ENCODE measurements at places on chromosomes 5 and 9.

GRCh38 chr5:96381526-96381925, 51.5 kb downstream of the PCSK1 start:
- no peak for DNase-seq

GRCh38 chr9:37406603-37407401, 15.7 kb upstream of the GRHPR start:
- DNase-seq: no peak

DNA sequence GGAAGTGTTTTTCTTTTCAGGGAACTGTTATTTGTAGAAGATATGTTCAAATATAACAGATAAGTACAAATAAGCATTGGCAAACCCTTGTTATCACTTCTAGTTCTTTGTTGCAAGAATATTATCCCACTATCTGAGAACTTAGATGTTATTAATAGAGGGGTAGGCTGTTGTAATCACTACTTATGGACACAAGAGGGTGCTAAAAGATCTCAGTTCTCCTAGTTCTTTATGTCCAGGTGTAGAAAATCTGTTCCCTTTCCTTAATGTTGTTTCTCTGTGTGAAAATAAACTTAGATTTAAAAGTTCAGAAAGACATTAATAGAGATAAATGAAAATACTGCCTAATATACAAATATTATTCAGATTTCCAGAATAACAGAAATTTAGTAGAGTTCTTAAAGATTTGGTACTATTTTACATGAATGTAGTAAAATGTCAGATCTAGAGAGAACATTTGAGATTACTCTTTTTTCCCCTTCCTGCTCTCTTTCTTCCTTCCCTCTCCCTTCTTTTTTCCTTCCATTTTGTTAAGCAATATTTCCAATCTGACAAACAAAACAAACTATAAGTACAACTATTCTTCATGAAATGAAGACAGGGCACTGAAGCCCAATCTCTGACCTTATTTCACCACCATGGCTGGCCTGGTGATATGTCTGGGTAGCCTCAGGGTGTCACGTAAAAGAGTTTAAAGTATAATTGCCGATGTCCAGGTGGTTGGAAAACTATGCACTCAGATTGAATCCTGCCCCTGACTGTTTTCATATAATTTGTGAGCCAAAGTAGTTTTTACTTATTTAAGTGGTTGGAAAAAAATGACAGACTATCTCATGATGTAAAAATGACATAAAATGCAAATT, 43.6 kb upstream of the C5orf46 start:
- no peak for DNase-seq

DNA sequence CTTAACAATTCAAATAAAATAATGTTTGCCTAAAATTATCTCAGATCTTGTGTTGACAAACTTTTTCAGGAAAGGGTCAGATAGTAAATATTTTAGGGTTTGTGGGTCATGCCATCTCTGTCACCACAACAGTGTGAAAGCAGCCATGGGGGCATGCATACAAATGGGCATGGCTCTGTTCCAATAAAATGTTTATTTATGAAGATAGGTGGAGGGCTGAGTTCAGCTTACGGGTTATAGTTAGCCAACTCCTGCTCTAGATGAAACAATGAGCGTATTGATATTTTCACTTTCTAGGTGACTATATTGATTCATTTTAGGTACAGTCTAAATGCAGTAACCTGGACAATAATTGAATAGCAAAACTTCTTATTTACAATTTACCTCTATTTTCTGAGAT, 533.8 kb upstream of the CLINT1 start:
- no peak for DNase-seq

DNA sequence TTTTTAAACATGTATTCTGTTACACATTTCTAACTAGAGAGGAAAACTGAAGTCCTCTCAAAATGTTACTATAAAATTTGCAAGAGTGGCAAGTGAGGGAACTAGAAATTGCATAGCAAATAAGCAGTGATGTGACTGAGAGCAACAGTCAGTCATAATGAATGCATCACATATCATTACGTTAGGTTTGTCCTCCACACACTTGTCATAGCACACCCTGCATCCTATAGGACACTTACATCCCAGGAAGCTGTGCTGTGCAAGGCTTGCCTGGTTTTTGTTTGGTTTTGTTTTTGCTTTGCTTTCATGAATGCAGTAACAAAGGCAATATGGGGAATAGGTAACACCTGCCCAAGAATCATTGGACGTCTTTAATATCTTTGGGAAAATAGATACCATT, 10.8 kb downstream of the NFIB start:
- no peak for DNase-seq

GRCh38 chr5:64509828-64510227, 4.0 kb downstream of the RGS7BP start:
- DNase-seq: no peak

GRCh38 chr9:5364294-5365024, 24.8 kb upstream of the RLN1 start:
- DNase-seq: no peak

DNA sequence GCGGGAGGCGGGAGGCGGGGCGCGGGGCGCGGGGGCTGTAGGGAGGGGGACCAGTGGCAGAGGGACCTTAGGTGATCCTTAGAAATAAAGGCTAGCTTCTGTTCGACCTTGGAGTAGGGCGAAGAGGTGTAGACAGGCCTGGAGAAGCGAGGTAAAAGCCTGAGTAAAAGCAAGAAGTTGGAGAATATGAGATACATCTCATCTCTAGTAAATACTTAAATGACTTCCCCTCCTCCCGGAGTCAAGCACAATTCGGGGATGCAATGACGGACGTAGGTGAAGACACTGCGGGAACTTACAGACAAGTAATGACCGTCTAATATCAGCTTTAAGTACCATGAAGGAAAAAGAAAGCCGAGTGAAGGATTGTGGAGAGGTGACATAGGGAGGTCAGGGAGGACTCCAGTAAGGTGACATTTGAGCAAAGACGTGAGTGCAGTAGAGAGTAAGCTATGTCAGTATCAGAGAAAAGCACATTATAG, 466 bp downstream of the SMC2 start:
- DNase-seq: no peak

DNA sequence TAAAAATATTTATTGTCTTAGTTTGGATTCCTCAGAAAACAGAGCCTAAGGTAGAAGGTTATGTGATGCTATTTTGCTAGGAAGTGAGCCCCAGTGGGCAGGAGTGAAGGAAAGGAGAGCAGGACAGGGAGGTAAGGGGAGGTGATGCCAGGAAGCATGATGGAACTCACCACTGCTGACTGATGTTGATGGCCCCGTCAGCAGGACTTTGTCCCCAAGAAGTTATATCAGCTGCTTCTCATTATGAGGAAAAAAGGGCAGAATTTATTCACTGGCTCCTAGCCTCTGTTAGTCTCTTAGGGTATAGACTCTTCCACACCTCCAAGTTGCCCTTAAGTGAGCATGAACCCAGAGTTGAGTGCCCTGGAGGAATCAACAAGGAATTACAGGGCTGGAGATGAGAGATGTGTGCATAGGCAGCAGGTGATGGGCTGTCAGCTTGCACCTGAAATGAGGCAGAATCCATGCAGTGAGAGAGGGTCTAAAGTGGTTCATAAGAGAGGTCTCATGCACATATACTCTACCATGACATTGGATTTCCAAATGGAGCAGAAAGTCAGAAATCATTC, 120.6 kb upstream of the NIPBL start:
- no peak for DNase-seq

DNA sequence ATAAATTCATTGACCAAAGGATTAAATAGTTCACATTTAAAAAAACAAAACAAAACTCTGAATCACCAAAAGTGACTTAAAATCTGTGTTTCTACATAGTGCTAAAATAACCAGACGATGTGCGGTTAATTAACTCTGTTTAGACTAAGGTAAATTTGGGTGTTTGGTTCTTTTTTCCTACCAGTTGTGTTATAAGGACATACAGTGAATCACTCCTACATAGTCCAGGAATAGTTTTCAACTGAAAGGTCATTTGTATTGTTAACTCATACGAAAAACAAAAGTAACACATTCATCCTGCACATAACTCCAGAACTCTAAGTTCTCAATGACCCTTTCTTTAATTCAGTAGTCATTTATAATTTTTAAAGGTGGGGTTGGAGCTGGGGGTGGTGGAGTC, 203.7 kb downstream of the GLIS3 start:
- DNase-seq: no peak

DNA sequence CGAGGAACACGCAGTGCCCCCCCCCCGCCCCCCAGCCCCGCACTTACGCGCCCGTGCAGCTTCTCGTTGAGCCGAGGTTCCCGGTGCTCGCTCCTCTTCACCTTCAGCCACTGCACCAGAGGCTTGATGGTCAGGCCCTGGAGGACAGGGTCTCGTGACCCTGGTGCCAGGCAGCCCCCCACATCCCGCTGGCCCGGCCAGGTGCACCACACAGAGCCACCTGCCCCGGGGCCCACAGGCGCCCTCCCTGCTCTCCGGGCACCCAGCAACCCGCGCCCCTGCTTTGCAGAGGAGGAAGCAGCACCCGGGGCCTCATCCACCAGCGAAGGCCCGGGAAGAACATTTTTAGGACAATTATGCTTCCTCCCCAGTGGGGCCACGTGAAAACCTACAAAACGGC, 39.0 kb downstream of the EXOC3 start:
- no peak for DNase-seq

DNA sequence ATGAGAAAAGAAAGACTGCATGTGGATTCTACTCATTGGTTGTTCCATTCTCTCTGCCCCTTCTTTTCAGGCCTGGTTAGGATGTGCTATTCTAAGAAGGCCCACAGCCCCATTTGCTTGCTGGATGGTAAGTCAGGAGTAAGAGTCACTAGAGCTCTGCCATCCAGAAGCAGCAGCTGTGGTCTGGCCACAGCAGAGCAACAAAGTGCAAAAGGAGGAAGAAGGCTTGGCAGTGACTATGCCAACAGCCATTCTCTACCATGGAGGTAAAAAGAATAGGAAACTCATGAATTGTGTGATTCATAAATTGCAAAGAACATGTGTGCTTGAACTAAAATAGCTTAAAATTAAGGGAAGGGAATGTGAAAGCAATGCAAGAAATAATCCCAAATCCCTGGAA, 20.9 kb downstream of the KLHL3 start:
- DNase-seq: no peak

DNA sequence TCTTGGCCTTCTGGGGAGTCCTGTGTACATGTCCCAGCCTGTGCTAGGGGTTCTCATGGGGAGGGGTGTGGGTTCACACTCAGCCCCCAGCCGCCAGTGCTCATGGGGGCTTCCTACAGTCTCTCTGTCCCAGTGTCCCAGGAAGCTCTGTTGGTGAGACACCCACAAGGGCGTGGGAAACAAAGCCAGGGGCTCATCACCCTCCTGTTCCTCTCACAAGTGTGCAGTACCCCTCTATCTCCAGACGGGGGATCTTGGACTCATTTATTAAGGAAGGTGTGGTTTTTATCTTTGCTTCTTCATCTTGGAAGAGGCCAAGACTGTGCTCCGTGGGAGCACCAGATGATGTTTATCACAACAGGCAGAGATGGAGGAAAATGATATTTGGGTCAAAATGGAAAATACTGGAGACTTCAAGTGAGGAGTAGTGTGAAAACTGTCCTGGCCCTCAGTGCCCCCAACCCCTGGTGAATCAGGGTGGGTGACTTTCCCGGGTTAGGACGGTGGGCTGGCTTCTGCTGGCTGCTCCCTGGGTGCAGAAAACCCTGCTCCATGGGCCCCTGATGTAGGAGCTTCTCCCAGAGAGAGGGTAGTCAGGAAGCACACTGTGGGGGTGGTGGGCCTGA, 15.2 kb downstream of the TMEM171 start:
- DNase-seq: no peak

- no peak for DNase-seq
Observed at GRCh38 chr5:171897231-171897630, 109.2 kb downstream of the FBXW11 start.

DNA sequence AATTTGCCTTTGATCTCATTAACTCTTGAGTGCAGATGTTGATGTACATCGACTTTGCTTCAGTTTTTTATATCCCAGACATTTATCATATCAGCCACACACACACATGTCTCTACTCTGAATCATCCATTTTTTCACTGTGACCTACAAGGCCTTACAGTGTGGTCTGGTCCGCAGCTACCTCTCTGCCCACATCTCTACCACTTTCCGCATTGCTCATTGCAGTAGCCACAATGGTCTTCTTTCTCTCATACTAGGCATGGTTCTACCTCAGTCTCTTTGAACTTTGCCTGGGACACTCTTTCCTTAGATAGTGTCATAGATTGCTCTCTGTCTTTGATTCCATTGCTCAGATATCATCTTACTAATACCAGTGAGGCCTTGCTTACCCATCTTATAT, 87.9 kb upstream of the FSD1L start:
- no peak for DNase-seq

DNA sequence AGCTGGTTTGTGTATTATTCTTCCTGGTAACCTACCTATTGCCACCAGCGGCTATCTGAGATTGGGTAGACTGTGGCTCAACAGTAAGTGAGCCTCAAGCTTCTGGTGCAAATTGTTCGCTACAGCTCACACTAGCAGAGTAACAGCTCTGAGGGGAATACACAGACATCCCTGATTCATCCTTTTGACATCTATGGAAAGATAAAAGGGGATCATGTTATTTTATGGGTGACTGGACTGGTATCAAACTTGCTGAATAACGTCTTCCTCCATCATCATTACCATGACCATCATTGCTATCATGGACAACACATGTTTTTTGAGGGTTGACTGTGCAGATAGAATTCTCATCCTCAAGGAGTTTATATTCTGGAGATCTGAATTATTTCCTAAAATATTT, 129.6 kb downstream of the PIK3R1 start:
- no peak for DNase-seq

GRCh38 chr5:143308731-143309130, 94.8 kb downstream of the NR3C1 start:
- no peak for DNase-seq

DNA sequence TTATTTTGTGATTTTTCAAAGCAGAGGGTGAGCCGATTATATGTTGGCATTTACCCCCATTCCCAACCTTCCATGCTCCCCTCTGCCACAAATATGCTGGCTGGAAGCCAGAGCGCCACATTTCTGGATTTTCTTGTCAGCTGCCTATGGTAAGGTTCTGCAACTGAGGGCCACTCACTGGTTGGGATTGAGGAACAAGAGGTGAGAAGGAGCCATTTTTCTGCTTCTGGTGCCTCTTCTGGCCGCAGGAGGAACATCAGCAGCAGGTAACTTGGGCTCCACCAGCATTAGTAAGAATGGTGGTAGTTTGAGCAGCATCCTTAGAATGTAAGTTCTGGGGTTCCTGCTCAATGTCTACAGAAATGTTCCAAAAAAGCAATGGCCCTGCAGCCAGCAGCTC, 159.5 kb upstream of the MAST4 start:
- DNase-seq: no peak

DNA sequence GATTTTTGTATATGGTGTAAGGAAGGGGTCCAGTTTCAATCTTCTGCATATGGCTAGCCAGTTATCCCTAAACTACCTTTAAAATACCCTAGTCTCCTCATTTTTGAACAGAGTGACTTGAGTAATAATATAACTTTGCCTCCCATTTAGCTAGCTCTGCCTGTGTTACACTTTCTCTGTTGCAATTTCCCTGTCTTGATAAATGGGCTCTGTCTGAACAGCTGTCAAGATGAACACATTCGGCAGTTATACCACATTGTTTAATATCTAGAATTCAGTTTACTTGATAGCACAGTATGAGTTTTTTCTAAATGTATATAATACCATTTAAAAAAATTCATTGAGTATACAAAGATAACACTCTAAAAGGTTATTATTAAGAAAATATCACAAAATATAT, 562.9 kb upstream of the FTMT start:
- no peak for DNase-seq

- no peak for DNase-seq
Observed at GRCh38 chr9:129267141-129267540, 89.1 kb upstream of the IER5L start.

Data from stimulated activated CD8-positive, alpha-beta memory T cell treated with anti-CD3 and anti-CD28 coated beads, Interleukin-15, amount 100 ng/mL, for 4 hours (primary cell).